ENCODE measurements at places on chromosomes 3 and 15. TPM values are rescaled to one million over a fixed set of nuclear protein-coding genes. Genes with fewer than 3 reads are reported as not detected.

PODXL2 gene
- 2.7 TPM for total RNA-seq

MAP3K13 gene
- total RNA-seq = 10.2 TPM

CAMK2N2 gene
- not detected for total RNA-seq

SST gene
- total RNA-seq = not detected

LMCD1 gene
- 0.99 TPM for total RNA-seq

CHRNA5 gene
- 4.0 TPM for total RNA-seq

LRRK1 gene
- 0.40 TPM for total RNA-seq

ESYT3 gene
- 0.74 TPM for total RNA-seq

Measured in activated CD4-positive, alpha-beta T cell treated with anti-CD3 and anti-CD28 coated beads, Interleukin-2, amount 10 ng/mL, durations not matched to agents 7 days and 5 days (primary cell).